Mesendoderm (in vitro differentiated cells): ENCODE measurements at places on chromosomes 16 and 17.

DNA sequence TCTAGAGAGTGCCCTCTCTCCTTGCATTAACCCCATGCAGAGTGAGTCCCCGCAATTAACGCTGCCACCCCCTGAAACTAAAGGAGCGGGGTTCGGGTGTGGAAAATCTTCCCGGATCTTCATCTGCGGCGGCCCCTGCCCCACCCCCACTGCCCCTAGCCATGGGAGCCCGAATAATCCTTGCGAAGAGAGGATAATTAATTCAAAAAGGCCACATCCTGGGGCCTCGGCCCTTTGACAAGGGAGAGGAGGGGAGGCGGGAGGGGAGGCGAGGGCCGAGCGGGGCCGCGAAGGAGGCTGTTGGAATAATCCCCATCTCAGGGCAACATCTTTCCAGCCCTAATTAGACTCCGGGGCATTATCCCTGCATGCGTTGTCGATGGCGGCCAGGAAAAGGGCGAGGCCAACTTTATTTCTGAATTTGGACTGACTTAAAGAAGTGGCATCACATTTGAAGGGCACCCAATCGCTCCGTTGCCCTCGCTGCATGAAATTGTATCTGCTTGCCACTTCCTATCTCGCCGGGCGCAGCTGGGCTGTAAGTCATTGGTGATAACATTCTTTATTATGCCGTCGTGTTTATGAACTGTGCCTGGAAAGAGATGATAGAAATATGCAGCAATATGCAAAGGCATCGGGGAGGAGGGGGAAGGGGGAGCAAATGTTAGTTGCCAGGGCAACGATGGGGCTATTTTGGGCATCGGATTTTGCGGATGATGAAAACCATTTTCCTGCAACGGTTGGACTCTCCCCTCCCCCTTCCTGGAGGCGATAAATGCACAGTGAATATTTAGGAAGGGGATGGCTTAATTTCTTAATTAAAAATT lies 387.1 kb upstream of the TNRC6C start:
- no peak for DNase-seq

DNA sequence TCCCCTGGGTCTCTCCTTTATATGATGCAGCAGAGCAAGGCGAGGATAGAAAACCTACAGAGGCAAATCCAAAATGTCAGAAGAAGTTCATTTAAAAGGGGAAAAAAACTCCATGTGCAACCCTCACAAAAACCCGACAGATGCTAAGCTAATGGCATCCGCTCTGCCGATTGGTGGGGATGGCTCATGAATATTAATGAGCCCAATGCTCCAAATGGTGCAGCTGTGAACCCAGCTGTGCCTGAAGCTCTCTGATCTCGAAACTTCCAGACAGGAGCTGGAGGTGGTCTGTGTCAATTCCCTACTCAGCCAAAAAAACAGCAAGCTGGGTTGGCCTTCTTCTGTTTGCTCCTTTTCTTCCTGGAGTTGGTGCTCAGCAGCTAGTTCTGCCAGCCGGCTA lies 15.5 kb downstream of the SNX11 start:
- DNase-seq = peak; percentile 37

GRCh38 chr16:15996432-15997109 lies 47.2 kb downstream of the ABCC1 start:
- peak; percentile 66 for DNase-seq

- DNase-seq = no peak
Measured at GRCh38 chr17:80095844-80096475, 5.4 kb upstream of the GAA start.

GRCh38 chr16:79587296-79587695 lies 13.2 kb downstream of the MAF start:
- no peak for DNase-seq

GRCh38 chr17:17200311-17200710 lies 5.8 kb downstream of the PLD6 start:
- DNase-seq = no peak

DNA sequence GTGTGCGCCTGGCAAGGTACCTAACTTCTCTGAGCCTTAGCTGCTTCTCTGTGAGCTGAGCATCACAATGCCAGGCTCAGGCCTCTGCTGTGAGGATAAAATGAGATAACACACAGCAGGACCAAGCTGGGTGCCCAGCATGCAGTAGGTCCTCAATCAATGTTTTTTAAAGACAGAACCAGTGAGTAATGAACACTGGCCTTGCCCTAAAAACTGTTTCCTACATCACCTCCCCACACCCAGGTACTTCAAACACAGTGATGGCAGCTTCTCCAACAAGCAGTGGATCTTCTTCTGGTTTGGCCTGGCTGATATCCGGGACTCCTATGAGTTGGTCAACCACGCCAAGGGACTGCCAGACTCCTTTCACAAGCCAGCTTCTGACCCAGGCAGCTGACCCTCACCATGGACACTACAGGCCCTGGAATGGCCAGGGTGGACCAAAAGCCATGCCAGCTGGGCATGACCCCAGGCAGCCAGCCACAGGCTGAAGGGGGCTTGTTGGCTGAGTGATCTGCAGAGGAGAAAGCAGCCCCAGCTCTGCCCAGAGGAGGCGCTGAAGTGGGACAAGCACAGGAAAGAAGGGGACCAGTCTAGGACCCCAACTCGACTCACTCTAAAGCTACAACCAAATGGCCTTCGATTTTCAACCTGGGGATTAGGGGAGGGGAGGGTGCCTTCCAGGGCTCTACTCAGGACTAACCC lies 3.9 kb downstream of the NAGS start:
- DNase-seq = peak; percentile 21

DNA sequence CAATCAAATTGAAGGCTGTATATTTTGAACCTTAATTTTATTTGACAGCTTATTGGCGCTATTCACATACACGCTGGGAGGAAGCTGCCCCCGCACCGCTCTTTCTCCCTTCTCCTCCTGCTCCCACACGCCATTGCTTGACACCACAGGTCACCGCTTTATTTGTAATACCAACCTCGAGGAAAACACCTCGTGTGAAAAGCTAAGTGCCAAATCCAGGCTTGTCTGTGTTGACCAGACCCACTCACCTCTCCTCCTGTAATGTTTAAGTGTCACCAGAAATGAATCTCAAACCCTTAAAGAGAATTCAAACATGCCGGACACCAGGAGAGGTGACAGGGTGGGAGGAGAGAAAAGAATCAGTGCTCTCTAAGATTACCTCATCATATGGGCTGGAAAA lies 331.4 kb downstream of the GRIN2A start:
- no peak for DNase-seq

DNA sequence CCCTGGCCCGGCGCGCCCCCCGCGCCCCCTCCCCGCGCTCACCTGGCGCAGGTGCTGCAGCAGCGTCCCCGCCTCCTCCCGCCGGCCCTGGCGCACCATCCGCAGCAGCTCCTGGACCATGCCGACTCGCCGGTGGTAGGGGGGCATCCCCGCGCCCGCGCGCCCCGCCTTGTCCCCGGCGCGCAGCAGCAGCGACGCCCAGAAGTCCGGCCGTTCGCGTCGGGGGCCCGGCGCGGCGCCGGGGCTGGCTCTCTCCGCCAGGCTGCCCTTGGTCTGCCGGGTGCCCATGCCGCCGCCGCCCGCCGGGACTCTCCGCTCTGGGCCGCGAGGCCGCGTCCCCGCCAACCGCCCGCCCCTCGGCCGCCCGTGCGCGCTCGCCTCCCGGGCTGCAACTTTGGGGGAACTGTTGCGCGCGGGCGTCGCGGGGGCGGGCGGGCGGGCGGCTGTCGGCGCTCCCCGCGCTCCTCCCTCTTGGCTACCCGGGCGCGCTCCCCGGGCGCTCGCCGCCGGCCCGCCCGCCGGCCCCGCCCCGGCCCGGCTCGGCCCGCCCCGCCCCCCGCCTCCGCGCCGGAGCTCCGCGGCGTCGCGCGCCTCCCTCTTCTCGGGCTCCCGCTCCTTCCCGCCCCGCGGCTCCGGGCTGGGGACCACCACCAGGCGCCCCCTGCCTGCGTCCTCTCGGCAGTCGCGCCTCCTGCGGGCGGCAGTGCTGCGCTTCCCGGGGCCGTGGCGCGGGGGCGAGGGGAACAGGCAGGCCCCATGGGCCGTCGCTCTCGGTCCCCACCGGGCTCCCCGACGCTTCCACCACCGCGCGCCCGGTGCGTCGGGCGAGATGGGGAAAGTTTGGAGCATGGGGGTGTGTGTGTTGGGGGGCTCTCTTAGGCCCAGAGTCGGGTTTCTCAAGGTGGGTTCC lies at the start of gene LRRC75A:
Gene LRRC75A, minus strand, starts transcription at position 491 of the 910 bp plus-strand sequence. Its CDS starts 203 bp downstream, at position 288.
- DNase-seq = peak; percentile 58

DNA sequence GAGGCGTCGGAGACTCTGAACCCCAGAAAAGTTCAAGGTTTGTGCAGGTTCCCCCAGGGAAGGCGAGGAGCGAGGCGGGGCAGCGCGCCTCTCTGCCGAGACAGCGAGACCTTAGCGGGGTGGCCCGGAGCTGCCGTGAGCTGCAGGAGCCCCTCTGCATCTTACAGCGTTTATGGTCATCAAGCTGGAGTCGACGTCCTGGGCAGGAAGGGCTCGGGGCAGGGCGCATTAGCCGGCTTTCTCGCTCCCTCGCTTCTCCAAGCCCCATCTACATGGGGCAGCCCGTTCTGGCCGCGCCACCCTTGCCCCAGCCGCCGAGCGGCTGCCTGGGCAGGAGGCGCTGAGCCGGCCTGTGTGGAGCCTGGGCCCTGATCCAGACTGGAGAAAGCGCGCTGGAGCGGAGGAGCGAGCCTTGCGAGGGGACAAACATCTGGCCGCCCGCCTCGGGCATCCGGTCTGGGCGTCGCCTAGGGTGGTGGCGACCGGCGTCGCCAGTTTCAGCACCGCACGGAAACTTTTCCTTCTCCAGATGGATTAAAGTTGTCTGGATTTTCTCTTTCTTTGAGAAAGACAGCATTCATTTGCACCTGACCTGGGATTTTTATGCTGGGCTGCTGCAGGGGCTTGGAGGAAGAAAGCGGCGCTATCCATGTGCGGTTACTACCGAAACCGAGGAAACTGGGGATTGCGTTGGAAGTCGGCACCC lies 750 bp downstream of the TMEM132E start:
- DNase-seq = peak; percentile 56

DNA sequence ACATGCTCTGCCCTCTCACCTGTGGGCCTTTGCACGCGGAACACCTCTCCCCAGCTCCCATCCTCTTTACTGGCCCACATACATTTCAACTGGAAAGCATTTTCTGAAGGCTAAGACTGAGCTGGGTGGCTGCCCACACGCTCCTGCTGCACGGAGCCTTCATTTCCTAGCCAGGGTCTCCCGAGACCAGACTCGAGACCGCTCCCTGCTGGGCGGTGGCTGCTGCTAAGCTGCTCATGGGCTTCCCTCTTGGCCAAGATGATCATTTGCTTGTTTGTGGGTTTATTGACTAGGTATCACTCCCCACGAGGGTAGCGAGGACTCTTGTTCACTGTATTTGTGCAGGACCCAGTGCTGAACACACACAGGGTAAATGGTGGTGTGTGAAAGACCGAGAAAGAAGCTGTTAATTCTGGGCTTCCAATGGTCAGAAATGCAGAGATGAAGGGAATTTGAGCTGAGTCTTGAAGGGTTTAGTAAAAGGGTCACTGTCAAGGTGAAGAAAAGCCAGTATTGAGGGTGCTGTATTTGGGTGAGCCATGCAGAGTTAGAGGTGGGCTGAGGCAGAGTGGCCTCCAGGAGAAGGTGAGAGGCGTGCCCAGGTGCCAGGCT lies 907 bp downstream of the TRAPPC2L start:
- peak; percentile 83 for DNase-seq

- no peak for DNase-seq
Measured at GRCh38 chr17:27496005-27496404, 39.8 kb downstream of the KSR1 start.

GRCh38 chr17:28407130-28407973 lies 1.3 kb upstream of the SLC46A1 start:
- no peak for DNase-seq

GRCh38 chr17:57108671-57109392 lies 23.8 kb downstream of the AKAP1 start:
- DNase-seq = no peak

- DNase-seq = peak; percentile 82
Measured at GRCh38 chr16:71723537-71724319, 773 bp downstream of the PHLPP2 start.

- no peak for DNase-seq
Measured at GRCh38 chr17:39169101-39169500, 3.1 kb upstream of the ARL5C start.

DNA sequence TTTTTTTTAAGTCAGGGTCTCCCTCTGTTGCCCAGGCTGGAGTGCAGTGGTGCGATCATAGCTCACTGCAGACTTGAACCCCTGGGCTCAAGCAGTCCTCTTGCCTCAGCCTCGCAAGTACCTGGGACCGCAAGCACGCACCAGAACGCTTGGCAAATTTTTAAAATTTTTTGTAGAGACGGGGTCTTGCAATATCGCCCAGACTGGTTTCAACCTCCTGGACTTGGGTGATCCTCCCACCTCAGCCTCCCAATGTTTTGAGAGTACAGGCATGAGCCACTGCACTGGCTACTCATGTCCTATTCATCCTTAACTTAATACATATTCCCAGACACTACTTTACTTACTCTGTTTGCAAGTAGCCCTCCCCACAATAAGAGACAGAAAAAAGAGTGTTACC lies 16.3 kb upstream of the RBL2 start:
- DNase-seq = no peak

DNA sequence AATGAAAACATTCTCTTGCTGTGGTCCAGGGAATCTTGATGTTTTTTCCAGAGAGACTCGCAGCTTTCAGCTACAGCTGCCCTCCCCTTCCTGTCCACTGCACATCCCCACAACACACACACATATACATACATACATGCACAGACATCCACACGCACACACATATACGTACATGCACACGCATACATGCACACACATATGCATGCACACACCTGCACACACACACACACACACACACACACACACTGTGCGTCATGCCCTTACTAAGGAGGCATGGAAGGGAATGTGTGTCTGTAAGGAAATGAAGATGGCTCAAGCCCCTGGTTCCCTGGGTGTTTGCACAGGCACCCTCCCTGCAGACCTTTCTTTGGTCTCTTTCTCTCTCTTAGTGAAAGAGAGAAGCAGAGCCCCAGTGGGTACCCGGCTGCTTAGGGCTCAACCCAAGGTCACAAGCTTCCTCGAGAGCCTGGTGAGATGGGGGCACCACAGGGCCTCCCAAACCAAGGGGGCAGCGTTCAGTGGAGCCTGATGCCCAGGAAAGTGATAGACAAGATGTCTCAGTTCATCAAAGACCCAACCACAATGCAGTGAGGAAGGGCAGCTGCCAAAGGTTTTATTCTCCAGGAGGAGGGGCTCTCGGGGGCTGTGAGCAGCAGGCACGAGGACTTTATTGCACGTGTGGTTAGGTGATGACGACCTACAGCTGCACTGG lies 33.3 kb downstream of the TNFRSF13B start:
- DNase-seq = peak; percentile 34

- no peak for DNase-seq
Measured at GRCh38 chr16:3748307-3748706, 31.0 kb upstream of the TRAP1 start.

DNA sequence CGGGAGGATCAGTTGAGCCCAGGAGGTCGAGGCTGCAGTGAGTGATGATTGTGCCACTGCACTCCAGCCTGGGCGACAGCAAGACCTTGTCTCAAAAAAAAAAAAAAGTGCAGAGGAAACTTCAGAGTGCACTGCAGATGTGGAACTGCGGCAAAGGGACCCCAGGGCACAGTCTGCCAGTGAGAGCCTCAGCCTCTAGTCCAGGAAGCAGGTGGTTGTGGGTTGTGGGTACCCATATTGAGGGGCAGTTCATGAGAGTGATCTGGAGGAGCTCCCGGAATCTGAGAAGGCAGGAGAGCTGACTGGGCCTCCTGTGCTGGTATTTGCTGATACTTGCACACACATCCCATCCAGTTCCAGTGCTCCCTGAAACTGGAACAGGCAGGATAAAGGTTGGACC lies 13.1 kb downstream of the FOXN1 start:
- DNase-seq = no peak
